ENCODE measurements at places on chromosomes 7 and 10.

- no peak for DNase-seq
Observed at GRCh38 chr10:77529050-77529576, 108.5 kb downstream of the KCNMA1 start.

GRCh38 chr10:97888641-97889262 lies 39.1 kb downstream of the GOLGA7B start:
- no peak for DNase-seq

GRCh38 chr10:128497660-128498377 lies 371.6 kb upstream of the MKI67 start:
- no peak for DNase-seq

GRCh38 chr7:39027491-39027890 lies 49.8 kb downstream of the POU6F2 start:
- no peak for DNase-seq

GRCh38 chr7:2010551-2011265 lies 222.0 kb downstream of the MAD1L1 start:
- no peak for DNase-seq

DNA sequence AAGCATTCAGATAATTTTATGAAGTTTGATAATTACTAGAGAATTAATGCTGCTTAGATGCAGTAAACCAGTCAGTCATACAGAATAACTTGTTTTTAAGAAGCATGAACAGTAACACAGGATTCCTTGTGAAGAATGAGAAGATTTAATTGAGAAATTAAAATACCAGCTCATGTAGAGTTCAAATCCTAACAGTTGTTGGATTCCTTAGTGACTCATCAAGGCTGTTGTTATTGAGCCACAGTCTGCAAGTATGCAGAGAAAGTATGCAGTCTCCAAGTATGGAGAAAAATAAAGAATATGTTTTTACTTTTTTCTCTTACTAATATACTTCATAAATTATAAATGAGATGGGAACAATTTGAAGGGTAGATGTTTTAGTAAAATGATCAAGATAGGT lies 30.2 kb upstream of the CYP26C1 start:
- DNase-seq = no peak

- no peak for DNase-seq
Observed at GRCh38 chr10:5343561-5343960, 21.2 kb upstream of the UCN3 start.

GRCh38 chr10:75922435-75922834 lies 491.0 kb downstream of the LRMDA start:
- DNase-seq = no peak

DNA sequence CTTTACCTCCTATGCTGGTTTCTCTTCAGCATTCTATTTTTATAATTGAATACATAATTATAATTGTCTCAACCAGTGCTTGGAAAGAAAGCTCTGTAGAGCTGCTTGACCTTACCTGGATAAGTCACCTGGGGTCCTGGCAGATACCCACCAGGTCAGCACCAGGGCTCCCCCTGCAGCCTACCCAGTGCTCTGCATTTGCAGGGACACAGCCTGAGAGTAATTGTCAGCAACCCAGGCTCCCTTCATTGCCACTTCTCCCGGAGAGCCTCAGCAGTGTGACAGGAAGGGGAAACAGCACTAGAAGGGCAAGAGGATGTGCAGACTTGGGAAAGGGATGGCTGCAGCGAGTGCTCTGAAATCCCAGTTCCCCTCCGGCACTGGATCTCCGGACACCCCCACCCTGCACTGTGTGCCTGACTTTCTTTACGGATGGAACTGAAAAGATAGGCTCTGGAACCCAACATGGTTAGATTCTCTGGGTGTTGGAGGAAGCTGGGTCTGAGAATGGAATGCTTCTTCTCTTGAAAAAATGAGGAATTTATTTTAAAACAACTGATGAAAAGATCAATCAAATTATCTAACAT lies 11.4 kb upstream of the PAX4 start:
- no peak for DNase-seq
